Activated CD4-positive, alpha-beta T cell treated with anti-CD3 and anti-CD28 coated beads, Interleukin-2, amount 50 U/mL, for 4 hours (primary cell): ENCODE measurements at places on chromosomes 7 and 10.
A peak's percentile ranks its signal among the peaks of the same experiment; 100 is the strongest.

DNA sequence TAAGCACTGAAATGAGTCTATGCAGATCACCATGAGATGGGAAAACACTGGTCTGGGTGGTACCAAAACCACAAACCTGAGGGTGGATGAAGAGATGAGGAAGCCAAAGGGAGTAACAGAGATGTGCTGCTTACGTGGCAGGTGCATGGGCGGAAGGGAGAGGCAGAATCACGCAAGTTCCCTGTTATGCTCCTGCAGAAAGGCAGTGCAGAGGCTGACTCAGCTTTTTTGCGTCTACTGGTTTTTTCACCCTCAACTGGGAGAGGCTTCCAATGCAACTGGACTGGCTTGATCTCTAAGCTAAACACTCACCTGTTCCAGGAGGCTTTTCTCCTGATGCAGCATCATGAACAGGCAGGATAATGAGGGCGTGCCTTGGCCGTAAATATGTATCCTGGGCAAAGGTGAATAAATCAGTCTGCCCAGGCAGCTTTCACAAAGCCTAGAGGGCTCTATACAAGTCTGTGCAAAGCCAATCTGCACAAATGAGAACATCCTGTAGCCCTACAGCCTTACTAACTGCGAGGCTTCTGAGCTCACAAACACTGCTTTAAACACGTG is 95.4 kb upstream of the AFAP1L2 start:
- DNase-seq: peak; percentile 65

GRCh38 chr7:8638076-8638475 is 204.7 kb downstream of the NXPH1 start:
- no peak for DNase-seq

- no peak for DNase-seq
Observed at GRCh38 chr7:25246306-25246705, 18.0 kb upstream of the NPVF start.

DNA sequence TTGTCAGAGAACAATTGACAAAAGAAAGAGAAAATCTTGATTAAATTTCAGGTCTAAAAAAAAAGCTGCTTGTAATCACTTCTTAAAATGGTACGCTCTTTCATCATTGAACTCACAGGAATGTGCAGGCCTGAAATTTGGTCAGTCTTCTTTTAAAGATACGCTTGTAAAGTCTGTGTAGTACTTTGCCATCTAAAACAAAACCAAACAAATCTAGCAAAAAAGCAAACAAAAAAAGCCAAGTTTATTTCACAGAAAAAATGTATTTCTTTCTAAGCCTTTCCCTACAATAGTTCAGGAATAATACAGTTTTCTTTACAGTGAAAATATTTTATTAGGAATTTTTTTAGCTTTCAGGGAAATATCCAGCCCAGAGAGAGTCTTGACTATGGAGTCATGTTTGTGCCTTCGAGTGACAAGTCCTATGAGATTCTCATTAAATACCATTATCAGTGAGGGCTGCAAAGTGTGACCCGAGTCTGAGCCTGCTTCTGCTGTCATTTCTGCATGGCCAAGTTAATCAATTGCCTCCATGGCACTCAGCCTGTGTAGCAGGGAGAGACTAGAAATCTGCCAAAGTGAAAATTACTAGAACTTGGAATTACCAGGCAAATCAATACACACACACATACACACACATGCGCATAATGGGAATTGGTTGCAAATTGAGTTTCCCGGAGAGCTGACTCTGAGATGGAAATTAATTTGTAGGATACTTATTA is 172.6 kb downstream of the OTUD1 start:
- no peak for DNase-seq

DNA sequence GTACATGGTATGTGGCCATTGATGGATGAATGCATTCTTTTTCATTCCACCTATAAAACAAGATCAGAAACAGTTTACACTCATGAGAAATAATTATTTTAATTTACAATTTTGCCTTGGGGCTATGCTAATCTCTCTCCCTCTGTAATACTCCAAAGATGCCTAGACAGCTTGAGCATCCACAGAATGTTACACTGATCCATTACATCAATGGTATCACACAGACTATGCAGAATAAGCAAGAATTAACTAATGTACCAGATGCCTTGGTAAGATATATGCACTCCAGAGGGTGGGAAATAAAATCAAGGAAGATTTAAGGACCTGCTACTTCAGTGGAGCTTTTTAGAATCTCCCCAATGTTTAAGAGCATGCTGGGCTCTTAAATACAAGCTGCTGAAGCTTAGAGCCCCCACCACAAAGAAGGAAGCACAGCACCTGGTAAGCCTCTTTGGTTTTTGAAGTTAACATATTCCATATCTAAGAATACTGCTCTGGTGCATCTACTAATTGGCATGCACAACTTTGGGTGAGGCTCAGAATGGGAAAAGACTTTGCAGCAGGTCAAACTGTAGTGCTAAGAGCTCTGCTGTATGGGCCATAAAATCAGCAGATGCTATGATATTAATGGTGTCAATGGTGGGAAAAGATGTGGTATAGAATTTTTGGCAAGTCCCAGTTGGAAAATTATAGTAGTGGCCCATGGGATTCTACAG is 219.6 kb downstream of the SLC25A13 start:
- no peak for DNase-seq

- no peak for DNase-seq
Observed at GRCh38 chr10:102492983-102493382, 9.5 kb downstream of the ACTR1A start.

GRCh38 chr10:7322623-7323022 is 88.2 kb downstream of the SFMBT2 start:
- no peak for DNase-seq

DNA sequence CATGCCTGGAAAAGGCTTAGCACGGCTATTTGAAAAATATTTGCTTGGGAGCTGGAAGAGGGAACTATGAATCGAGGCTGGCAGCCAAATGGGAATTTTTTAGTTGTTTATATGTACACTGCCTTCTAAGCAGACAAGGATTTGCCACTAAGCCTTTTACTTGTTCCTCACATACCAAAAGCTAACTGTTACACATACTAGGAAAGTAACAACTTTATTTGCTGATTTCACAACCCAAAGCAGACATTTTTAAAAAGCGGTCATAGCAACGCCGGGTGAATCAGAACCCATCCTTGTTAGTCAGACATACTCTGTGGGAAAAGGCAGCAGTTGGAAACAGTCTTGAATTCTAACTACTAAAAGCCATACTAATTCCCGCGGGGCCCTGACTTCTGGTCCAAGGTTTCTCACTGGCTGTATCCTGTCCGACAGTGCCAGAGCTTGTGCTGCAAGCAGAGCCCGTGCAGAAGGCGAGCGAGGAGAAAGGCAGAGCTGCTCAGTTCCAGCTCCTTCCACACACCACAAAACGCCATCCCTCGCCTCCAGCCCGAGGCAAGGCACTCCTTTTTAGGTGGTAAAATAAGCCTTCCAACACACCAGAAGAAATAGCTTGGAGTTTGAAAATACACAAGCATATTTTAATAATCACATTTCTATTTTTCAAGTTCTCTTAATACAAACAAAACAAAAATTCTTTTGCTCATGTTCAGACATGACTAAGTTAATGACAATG is 89.2 kb downstream of the RNF216 start:
- no peak for DNase-seq

GRCh38 chr7:44566680-44567079 is 7.0 kb downstream of the DDX56 start:
- no peak for DNase-seq

DNA sequence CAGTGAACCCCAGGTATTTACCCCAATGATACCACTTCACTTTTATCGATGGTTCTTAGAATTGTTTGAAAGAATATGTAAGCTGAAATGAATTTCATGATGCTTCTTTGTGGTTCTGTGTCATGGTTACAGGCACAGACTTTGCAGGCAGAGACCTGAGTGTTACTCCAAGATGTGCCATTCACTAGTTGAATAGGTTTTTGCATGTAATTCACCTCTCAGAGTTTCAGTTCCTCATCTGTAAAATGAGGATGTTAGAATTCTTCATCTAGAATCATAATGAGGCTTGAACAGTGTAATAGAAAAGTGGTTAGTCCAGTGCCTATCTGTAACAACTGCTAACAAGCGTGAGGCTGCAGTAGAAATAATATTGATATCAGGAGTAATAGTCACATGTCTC is 54.6 kb downstream of the VSTM2A start:
- no peak for DNase-seq

GRCh38 chr7:22728401-22729029 is 1.5 kb downstream of the IL6 start:
- DNase-seq: no peak

GRCh38 chr7:105742787-105743186 is 133.6 kb downstream of the ATXN7L1 start:
- DNase-seq: no peak

DNA sequence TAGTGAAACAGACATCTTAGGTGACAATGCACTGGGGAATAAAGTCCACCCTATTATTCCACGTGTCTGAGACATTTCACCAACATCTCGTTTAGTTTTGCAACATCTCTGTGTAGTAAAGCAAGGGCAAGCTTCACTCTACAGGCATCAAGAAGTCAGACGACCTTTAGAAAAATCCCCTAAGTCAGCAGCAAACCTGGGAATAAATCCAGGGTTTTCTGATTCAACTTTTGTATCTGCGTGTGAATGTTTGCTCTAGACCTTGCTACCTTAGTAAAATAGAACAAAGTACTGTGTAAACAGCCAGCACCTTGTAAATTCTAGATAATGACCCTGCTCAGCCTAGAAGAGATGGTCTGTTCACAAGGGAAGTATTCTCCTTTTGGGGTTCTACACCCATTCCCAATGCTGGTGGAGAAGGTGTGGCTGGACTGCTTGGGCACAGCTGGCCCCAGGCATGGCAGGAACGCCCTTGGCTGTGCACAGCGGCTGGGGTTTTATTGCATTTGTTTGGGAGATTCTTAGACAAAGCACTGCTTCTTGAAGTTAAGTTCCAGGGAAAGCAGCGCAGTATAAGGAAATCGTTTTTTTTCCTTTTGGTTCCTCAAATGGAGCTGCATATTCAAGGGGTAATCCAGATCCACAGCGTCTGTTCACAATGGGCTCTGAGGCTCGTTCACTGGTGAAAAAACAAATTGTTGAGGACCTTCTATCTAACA is 38.3 kb upstream of the GALNTL5 start:
- no peak for DNase-seq

GRCh38 chr7:131604841-131605279 is 48.4 kb upstream of the PODXL start:
- no peak for DNase-seq

DNA sequence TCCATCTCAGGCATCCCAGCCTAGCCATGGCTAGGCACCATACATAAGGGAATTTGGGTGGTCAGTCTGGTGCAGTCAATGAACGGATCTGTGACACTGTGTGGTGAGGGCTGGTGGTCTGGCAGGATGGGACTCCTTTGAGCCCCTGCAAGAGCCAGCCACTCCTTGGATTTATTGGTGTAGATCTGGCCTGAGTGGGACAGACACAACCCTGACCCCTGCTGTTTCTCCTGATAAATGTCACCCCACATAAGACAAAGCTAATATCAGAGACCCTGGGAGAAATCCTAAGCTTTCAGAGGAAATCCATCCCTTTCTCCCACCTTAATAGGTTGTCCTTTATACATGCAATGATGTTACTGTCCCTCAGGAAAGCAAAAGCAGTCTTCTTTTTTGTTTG is 2.3 kb downstream of the FBXO24 start:
- no peak for DNase-seq

- DNase-seq: no peak
Observed at GRCh38 chr10:69961881-69962745, 90.5 kb upstream of the MACROH2A2 start.

DNA sequence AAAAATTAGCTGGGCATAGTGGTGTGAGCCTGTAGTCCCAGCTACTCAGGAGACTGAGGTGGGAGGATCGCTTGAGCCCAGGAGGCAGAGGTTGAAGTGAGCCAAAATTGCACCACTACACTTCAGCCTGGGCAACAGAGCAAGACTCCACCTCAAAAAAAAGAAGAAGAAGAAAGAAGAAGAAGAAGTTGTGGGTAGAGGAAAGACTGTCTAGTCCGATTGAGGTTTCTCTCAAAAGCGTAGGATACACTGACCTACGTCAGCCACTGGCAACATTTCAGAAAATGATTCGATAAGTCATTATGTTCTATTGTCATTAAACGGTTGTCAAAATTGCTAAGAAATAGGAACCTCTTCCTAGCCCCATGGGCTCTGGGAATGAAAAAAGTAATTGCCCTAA is 22.3 kb upstream of the RHBDD2 start:
- DNase-seq: no peak

- DNase-seq: no peak
Observed at GRCh38 chr10:73866621-73867020, 7.7 kb downstream of the CAMK2G start.

DNA sequence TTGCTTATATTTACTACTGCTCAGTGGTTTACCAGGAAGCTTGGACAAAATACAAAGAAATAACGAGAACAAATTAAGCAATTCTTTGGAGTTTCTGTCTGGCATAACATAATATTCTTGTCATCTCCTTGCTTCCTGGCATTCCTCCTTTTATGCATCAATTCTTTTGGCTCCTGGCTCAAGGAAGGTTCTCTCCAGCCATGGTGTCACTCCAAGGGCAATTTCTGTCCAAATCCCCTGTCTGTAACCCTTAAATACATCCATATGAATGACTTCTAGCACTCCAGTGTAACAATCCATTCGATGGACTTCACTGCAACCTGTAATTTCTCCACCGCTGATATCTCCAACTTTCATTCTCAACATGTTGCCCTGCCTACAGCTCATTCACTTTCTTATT is 617.7 kb upstream of the ANKRD30A start:
- DNase-seq: no peak

- DNase-seq: no peak
Observed at GRCh38 chr10:132496360-132497062, 41.1 kb upstream of the INPP5A start.

- DNase-seq: no peak
Observed at GRCh38 chr10:63005246-63005645, 127.9 kb upstream of the NRBF2 start.

DNA sequence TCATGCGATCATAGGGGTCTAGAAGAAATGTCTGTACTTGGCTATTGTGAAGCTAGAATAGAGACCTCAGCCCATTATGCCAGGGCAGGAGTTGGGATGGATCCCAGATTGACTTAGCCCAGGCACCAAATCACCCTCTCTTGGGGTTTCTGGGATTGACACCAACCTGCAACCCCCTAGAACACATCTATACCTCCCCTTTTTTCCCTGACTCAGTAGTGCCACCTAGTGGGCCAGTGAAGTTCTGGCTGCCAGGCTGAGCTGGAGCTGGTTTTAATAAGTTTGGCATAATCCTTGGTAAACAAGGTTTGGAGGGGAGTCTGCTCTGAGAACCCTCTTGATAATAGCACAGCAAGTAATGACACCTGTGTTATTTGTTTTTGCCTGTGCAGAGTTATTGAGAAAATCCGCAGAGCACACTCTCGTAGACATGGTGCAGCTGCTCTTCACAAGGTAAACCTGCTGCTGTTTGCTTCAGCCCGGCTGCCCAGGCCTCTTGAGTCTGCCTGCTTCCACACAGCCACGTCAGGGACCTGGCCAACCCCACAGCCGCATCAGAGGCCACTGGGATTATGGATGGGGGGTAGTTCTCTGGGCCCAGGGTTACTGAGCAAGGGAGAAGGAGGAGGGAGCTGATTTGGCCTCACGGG is 43.3 kb upstream of the NFKB2 start:
- DNase-seq: peak; percentile 72

GRCh38 chr7:1122832-1123501 is 35.1 kb downstream of the GPER1 start:
- no peak for DNase-seq
